ENCODE measurements at places on chromosomes 3 and 15.

- DNase-seq: no peak
Measured at GRCh38 chr3:14141602-14142341, 16.9 kb downstream of the TMEM43 start.

GRCh38 chr15:60413231-60413824 lies 15.5 kb upstream of the ANXA2 start:
- no peak for DNase-seq

GRCh38 chr3:126113733-126114442 lies 30.0 kb upstream of the SLC41A3 start:
- DNase-seq: no peak

DNA sequence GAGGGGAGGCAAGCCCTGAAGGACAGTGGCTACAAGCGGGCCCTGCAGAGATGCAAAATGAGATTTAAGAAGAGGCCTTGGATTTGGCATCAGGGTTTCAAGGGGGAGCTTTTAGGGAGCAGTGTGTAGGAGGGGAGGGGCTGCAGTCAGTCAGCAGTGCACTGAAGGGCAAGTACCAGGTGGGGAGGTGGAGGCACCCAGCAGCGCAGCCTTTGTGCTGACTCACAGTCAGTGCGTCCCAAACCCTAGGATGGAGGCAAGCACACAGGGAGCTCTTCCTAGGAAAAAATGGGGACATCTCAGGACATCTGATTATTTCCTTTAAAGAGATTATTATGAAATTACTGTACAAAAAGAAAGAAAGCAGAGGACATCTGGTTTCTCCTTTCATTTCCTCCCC lies 80.0 kb downstream of the AAGAB start:
- DNase-seq: no peak

DNA sequence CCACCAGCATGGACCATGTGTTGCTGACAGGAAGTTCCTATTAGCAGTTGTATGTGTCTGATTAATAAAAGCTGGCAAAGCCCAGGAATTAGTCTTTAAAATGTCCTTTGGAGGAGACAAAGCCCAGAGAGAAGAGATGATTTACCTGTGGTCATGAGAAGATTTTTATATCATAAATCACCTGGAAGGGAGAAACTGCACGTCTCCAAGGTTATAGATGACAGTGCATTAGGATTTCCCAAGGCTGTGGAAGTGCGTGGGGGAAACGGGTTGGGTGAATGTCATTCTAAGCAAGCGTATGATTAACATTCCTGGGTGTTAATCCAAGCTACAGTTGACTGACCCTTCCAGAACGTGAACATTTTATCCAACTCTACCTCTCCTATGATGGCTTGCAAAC lies 76.6 kb downstream of the SLC6A11 start:
- DNase-seq: no peak

- DNase-seq: peak; percentile 95
Measured at GRCh38 chr15:40069178-40070165, 30.5 kb upstream of the SRP14 start.

GRCh38 chr15:77554306-77555080 lies 78.2 kb downstream of the LINGO1 start:
- DNase-seq: peak; percentile 71

DNA sequence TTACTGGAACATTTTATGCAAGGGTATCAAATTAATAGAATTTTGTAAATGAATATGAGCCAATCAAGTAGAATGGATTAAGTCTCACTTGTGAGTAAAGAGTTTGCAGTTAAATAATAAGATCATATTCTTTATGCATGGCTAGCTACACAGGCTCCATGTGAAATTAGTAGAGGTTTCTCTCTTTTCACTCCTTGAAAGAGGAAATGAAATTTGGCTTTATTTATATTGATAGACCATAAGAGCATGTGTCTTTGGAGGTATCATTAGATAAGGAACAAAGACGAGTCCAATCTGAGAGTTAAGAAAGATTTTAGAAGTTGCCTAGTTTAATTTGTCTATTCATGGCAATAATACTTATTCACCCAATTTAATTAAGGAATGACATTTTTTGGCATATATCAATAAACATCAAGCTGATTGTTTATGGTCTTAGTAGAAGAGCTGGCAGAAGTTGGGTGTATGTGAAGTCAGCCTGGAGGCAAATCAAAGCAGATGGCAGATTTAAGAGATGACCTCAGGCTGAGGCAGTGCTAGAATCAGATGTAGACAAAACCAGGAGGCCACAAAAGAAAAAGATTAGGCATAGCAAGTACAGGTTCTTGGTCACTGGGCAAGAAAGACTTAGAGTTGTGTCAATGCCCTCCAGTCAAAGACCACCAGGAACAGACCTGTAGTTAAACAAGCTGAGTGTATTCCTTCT lies 406.5 kb upstream of the ARHGEF26 start:
- DNase-seq: no peak

DNA sequence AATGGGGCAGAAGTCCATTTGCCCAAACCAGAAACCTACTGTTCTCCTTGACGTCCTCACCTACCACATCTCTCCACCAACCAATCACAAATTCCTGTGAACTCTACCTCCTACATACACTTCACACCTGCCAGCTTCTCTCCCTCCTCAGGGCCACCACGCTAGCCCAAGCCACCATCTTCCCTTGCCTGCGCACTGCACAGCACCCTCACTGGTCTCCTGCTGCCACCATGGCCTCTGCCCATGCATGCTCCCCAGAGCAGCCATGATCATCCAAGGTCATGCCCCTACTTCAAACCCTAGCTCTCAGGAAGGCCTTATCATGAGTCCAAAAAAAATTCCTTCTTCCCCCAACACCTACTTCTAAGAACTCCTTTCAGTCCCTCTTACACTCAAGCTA lies 1.1 kb upstream of the EPHB3 start:
- DNase-seq: no peak

GRCh38 chr15:74543043-74543422 lies 2.0 kb downstream of the ARID3B start:
- DNase-seq: no peak

DNA sequence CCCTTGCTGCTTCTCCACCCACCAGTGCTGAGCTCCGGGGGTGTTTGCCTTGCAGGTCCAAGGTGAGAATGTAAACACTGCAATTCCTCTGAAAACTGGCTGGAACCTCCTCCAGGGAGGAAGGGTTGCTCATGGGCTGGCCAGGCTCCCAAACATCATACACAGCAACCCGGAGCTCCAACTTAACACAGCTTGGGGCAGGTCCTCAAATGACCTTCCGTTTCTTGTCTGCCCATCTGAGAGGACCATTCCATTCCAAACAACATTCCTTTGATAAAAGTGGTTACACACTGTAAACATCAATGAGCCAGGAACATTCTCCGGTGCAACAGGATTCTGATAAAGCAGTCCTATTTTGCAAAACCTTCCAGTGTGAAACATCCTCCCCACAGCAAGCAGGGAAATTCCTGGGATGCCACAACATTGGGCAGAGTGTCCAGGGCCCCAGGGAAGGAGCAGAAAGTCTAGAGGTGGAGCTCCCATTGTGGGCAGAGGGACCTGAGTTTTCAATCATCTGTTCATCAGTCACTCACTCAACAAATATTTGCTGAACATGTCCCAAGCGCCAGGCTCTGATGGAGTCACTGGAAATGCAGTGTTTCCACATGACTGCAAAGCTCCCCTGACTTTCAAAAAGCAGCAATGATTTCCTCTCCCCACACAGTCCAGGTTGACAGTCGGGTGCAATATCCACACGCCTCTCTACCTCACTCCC lies 7.3 kb upstream of the HEG1 start:
- no peak for DNase-seq

DNA sequence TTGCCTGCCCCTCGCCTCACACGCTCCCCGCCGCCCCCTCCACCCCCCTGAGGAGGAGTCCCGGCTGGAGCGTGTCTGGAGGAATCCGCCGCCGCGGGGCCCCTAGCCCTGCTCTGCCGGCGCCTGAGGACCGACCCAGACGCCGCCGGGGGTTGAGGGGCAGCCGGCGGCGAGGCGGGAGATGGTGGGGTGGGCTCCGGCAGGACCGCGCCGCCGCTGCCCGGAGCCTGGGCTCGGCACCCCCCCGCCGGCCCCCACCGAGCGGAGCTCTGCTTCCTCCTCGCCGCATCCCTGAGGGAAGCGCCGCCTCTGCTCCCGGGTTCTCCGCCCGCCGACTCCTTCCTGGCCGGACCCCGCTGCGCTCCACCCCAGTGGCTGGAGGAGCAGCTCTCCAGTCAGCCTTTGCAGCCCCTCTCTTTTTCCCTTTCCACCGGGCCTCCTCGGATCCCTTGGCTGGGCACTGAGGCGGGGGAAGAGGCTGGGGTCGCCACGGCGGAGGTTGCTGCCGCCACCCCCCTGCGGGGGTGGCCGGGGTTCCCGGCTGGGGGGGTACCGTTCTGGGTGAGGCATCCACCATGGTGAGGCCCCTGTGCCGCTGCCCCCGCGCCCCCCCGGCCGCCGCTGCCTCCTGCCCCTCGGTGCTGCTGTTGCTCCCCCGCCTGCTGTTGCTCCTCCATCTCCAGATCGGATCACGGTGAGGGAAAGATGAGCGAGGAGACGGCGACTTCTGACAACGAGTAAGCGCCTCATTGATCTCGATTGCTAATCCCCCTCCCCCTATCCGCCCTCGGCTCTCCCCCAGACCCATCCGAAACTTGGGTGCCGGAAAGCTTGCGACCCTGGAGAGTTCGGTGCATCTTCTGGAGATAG lies at the start of gene SPRED1:
TSS of gene SPRED1 (plus strand) at position 356 of the 870 bp plus-strand sequence. CDS start at position 706, 350 bp downstream.
- DNase-seq: peak; percentile 61

DNA sequence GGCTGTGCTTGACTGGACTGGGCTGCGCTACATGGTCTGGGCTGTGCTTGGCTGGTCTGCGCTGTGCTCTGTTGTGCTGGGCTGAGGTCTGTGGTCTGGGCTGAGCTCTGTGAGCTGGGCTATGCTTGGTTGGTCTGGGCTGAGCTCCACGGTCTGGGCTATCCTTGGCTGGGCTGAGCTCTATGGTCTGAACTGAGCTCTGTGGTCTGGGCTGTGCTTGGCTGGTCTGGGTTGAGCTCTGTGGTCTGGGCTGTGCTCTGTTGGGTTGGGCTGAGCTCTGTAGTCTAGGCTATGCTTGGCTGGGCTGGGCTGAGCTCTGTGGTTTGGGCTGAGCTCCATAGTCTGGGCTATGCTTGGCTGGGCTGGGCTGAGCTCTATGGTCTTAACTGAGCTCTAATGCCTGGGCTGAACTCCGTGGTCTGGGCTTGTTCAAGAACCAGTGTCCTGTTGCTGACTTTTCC lies 92.0 kb downstream of the PLXNA1 start:
- DNase-seq: no peak

DNA sequence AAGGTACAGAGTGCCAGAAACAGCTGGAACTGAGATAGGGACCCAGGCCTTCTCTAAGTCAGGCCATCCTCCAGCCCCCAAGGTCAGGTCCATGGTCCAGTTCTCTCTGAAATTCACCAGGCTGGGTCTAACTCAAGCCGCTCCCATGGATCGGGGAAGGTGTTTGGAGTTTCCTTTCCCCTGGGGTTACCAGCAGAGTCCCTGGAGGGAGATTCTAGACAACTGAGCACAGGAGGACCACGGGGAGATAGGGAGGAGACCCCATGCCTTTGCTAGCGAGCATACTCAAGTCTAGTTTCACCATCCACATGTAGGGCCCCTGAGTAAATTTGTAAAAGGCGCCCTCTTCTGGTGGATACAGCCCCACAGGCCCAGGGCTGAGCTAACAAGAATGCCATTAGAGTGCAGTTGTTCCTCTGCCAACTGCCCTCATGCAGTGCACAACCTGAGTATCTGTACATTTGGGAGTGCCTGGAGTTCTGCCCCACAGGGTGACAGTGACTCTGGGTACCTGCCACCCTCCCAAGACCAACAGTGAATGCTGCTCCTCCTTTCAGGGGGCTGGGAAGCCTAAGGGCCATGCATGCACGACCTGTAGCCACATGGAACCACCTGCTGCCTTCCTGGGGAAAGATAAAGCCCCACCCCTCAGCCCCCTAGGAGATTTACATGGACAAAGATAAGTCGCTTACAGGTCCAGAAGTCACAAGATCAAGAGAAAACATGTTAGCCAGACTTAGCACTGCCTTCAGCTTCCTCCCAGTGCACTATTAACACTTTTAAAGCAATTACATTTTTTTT lies 89.0 kb downstream of the IQSEC1 start:
- no peak for DNase-seq

DNA sequence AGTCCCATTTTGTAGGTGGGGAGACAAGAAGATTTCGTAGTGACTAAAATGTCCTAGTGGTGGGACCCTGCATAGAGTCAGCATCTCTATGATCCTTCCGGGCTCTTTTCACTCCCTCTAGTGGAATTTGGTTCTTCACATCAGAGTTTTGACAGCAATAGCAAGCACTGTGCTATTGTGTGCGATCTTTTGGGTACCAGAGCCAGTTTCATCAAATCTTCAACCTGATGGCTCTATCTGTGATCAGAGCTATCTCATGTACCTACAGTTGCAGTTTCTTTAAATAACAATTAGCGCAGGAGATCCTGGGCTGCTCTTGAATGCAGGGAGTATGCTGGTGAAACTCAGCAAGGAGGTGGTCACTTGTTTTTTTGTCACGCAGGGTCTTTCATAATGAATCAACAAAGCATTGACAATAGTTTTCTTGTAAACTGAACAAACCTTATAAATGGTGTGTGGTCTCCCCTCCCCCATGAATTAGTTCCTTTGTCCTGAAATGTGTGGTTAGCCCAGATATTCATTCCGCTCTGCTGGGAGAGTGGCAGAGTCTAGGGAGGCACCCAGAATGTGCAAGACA lies 257.2 kb upstream of the SOX2 start:
- no peak for DNase-seq

GRCh38 chr15:89487791-89488190 lies 8.6 kb downstream of the RHCG start:
- DNase-seq: no peak

DNA sequence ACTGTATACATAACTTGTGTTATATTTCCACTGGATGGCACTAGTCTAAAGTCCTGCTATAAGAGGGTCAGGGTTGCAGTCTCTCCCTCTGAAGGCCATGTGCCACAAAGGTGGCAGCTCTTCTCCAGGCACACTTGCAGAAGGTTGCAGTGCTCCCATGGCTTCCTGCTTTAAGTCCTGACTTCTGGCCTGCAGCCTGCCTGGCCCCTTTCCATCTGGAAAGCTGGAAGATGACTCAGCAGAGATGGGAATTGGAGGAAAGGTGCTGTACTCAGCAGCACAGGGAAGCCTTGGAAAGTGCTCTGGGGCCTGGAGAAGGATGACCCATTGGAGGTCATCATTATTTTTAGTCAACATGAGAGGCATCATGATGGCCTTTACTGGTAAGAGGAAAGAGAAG lies 40.9 kb upstream of the MRPL3 start:
- peak; percentile 7 for DNase-seq

DNA sequence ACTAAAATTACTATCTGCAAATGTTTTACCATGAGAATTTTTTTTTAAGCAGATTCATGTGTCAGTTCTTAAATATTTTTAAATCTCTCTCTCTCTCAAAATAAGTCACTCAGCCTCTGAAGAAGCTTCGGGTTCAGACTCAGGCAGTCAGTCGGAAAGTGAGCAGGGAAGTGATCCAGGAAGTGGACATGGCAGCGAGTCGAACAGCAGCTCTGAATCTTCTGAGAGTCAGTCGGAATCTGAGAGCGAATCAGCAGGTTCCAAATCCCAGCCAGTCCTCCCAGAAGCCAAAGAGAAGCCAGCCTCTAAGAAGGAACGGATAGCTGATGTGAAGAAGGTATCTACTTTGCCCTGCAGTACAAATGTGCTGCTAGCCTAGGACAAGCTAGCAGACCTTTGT lies 24.1 kb downstream of the CHD2 start:
- DNase-seq: no peak
